RCC 7860 (cell line): ENCODE measurements at places on chromosomes 12 and 14.

DNA sequence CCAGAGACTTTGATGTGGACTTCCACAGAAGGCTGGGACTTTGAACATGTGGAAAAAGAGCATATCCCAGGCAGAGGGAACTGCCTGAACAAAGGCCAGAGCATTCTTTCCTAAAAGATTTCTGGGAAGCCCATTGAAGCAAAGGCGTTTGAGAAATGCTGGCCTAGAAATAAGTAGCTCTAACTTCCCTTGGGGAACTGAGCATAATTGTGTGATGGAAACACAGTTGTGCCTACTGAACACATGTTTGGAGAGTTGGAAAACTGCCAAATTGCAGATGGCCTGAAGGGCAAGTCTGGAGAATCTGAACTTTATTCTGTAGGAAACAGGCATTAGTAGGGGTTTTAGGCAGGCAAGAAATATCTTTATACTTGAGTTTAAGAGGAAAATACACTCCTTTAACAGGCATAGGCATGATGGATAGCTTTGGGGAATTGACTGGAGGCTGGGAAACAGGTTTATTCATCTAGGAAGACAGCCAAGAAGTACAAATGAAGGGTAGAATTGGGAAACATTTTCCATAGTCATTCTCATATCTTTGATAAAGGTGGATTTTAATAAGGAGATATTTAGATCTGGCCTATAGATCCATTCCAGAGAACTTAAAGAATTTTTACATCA lies 134.1 kb downstream of the TPH2 start:
- DNase-seq: no peak

GRCh38 chr14:54909817-54910558 lies 7.4 kb upstream of the GCH1 start:
- DNase-seq: no peak

- DNase-seq: no peak
Observed at GRCh38 chr14:76311079-76311758, 64.7 kb upstream of the ESRRB start.

GRCh38 chr14:96349286-96350075 lies 13.7 kb downstream of the ATG2B start:
- no peak for DNase-seq

DNA sequence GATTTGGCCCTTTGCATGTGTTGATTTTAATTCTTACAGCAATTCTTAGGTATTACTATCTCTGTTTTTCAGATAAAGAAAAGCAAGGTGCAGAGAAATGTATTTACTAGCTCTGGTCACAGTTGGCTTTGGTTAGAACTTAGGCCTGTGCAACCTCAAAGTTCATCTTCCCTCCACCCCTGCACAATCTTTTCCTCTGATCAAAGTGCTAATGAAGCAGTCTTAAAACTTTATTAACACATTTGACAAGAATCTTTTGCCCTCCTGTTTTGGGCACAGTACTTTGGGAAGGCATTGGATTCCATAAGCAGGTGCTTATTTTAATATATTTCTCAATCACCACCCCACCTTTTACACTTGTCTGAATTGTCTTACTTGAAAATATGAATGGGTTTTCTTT lies 2.7 kb downstream of the IRAK4 start:
- no peak for DNase-seq

GRCh38 chr14:47276931-47277330 lies 398.5 kb downstream of the MDGA2 start:
- DNase-seq: no peak

- no peak for DNase-seq
Observed at GRCh38 chr14:34489324-34489723, 27.3 kb upstream of the SPTSSA start.

- no peak for DNase-seq
Observed at GRCh38 chr14:98965076-98965475, 306.9 kb downstream of the BCL11B start.

DNA sequence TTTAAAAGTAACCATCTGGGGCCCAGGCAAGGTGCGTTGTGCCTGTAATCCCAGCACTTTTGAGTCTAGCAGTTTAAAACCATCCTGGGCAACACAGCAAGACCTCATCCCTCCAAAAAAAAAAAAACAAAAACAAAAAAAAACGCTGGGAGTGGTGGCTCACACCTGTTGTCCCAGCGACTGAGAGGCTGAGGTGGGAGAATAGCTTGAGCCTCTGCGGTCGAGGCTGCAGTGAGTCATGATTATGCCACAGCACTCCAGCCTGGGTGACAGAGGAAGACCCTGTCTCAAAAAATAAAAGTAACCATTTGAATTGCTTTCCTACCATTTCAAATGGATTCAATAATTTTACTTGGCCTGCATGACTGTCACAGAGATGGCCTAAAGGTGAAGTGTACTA lies 186.5 kb upstream of the ATP2B1 start:
- no peak for DNase-seq

DNA sequence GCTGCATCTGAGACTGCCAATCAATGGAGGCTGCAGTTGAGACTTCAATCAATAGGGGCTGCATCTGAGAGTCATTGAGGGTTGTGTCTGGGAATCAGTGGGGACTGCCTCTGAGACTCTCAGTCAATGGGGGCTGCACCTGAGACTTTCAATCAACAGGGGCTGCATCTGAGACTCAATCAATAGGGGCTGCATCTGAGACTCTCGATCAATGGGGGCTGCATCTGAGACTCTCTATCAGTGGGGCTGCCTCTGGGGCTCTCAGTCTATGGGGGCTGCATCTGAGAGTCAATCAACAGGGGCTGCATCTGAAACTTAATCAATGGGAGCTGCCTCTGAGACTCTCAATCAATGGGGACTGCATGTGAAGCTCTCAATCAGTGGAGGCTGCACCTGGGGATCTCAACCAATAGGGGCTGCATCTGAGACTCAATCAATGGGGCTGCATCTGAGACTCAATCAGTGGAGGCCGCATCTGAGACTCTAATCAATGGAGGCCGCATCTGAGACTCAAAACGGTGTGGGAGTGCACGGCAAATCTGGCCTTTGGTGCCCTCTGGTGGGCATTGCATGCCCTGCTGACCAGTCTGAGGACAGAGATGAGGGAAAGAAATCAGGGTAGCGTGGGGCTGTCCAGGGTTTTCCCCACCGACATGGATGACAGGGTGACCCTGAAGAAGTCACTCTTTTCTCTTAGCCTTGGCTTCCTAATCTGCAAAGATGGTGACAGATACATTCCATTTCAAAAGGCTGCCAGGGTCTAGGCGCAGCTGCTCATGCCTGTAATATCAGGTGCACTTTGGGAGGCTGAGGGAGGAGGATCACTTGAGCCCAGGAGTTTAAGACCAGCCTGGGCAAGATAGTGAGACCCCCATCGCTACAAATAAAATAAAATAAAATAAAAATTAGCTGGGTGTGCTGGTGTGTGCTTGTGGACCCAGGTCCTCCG lies 41.3 kb upstream of the EIF5 start:
- DNase-seq: peak; percentile 17

GRCh38 chr14:93245764-93246420 lies 38.8 kb downstream of the UBR7 start:
- DNase-seq: no peak

DNA sequence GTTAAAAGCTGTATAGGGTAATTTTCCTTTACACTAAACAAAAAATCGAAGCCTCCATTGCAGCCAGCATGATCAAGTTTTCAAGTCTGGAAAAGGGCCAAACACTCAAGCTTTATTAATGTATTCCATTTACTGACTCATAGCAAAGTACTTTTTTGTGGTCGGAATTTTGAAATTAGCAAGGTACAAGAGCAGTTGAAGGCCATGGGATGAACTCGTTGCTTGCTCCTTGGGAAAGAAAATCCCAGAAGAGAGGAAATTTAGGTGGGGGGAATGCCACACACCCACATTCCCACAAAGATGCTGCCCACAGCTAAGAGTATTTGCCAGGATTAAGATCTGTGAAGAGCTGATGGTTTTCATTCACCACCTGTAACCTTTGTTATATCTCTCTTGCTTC lies 333.7 kb downstream of the EGLN3 start:
- peak; percentile 24 for DNase-seq

GRCh38 chr14:83041224-83041623 lies 1507.6 kb upstream of the SEL1L start:
- DNase-seq: no peak

DNA sequence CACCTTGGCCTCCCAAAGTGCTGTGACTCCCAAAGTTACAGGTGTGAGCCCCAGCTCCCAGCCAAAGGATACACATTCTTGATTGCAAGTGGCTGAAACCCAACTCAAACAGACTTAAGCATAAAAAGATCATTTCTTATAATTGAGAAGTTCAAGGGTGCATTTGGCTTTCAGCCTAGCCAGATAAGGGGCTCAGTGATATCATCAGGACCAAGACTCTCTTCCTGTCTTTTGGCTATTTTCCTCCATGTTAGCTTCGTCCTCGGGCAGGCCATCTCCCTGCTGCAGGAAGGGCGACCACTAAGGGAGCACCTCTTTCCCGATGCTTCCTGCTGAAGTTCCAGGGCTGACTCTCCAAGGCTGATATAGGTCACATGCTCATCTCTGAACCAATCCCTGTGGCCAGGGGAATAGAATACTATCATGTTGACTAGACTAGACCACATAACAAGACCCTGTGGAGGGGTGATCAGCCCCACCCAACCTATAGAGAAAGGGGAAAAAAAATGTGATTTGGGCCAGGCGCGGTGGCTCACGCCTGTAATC lies 9.8 kb upstream of the KRT8 start:
- no peak for DNase-seq

GRCh38 chr12:80053051-80053790 lies 46.1 kb upstream of the OTOGL start:
- no peak for DNase-seq

DNA sequence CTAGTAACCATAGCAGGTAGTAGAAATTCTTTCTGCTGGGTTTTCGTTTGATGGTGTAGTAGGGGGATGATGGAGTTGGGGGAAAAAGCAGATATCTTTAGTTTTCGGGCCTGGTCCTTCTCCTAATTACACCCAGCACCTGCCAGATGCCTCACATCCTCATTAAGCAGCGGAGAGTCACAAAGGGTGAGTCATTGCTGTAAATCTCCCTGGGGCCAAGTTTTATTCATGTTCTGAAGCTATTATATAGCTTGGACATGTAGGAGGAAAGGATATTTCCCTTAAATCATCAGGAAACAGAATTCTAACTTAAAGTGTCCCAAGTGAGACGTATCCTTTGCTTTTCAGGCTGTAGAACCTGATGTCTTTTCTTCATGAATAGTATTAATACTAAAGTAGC lies 4.9 kb upstream of the NECAP1 start:
- no peak for DNase-seq

DNA sequence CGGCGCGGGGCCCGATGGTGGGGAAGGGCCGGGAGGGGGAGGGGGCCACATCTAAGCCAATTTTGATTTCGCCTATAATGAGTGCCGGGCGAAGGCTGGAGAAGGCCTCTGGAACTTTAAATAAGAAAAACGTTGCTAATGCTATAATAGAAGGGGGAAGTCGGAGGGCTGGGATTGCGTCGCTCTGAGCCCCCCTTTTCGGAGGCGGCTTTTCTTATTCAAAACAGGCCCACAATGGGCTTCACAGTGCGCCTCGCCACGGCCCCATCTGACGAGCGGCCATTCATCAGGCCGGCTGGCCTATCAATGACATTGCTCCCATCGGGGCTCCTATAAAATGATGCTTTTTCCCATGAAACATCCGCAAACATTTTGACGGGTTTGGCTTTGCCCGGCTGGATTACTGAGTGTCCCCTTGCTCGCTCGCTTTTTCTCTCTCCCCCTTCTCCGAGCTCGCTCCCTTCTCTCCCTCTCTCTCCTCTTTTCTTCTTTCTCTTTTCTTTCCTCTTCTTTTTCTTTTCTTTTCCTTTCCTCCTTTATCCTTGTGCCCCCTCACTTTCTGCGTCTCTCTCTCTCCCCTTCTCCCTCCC lies at the start of gene RFX4:
Gene RFX4, plus strand, starts transcription at position 364 of the 590 bp plus-strand sequence. CDS start 317 bp downstream, outside the sequence.
- DNase-seq: no peak

GRCh38 chr12:76075448-76075847 lies 9.0 kb downstream of the NAP1L1 start:
- DNase-seq: no peak

- DNase-seq: peak; percentile 39
Observed at GRCh38 chr14:49173765-49174373, 412.3 kb downstream of the RPS29 start.

- no peak for DNase-seq
Observed at GRCh38 chr14:74824997-74825396, 50.9 kb downstream of the PROX2 start.

DNA sequence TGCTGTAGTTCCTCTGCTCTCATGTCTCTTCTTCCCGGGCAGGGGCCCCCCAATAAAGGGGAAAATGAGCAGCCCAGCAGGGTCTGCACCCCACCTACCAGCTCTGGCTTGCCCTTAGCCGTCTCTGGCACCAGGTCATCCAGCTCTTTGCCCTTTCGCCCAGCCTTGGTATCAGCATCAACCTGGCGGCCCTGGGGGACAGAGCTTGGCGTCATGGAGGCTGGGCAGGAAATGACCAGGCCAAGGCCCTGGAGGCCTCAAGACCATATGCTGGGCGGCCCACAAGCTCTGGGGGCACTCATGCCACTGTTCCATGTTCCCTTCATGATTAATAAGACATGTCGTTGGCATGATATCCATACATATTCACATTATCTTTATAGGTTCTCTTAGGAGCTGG lies 14.7 kb downstream of the MYL6 start:
- no peak for DNase-seq

DNA sequence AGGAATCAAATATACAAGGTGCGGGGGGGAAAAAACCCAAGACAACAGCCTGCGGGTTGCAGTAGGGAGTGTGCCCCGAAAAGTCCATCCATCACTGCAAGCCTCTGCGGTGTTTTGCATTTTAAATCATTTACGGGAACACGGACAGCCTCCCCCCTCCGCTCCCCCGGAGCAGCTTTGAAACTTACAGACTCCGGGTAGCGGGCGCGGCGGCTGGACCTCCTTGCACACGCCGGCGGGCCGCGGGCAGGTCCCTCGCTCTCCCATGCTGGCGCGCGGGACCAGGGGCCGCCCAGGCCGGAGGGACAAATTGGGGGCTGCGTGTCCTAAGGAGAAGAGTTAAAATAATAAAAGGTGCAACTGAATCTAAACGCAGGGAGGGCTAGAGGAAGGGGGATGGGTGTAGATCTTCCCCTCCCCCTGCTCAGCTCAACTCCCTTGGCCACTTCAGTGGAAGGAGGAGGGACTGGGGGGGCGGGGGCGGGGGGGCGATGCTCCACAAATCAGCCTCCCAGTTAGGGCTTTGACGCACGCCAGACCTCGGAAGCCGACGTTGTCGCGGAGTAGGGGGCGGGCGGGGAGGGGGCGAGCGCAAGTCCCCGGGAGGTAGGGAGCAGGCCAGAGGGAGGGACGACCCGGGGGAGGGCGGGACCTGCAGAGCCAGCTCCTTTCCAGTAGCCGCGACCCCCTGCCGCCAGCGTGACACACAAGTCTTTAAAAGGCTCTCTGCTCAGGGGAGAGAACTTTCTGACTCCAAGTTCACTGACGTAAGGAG lies at the start of gene KCNJ8:
Gene KCNJ8, minus strand, starts transcription at position 349 of the 775 bp plus-strand sequence. CDS start 1,090 bp downstream, outside the sequence.
- DNase-seq: no peak
